ENCODE measurements at places on chromosomes 3 and 15.

DNA sequence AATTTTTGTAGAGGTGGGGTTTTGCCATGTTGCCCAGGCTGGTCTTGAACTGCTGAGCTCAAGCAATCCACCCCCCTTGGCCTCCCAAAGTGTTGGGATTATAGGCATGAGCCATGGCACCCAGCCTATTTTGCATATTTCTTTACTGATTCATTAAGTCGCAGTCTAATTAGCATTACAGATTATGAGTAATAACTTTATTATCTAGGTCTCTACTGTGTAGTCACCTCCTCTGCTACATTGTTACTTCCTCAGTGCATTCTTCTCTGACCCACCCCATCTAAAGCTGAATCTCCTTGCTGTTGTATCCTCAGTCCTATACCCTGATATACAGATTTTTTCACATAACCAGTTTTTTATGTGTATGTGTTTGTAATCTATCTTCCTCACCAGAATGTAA is 61.7 kb downstream of the TFDP2 start:
- peak; percentile 69 for DNase-seq

- DNase-seq = peak; percentile 62
Measured at GRCh38 chr3:127970966-127971592, 56.0 kb downstream of the KBTBD12 start.

- DNase-seq = peak; percentile 29
Measured at GRCh38 chr15:95032156-95032555, 800.8 kb downstream of the MCTP2 start.

DNA sequence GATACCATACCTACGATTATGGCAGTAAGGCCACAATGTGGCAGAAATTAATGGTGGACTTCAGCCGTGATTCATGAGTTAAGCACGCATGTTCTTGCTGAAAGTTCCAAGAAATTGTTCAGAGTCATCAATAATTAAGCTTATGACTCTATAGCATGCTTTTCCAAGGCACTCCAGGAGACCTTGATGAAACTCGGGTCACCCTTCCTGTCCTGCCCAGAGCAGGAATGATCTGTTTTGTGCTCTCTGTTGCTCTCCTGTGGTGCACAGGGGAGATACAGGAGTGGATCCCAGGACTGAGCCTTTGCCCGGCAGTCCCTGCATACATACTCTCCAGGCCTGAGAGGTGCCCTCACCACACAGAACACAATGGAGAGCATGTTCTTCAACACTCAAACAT is 141.6 kb upstream of the SLC2A2 start:
- peak; percentile 69 for DNase-seq

DNA sequence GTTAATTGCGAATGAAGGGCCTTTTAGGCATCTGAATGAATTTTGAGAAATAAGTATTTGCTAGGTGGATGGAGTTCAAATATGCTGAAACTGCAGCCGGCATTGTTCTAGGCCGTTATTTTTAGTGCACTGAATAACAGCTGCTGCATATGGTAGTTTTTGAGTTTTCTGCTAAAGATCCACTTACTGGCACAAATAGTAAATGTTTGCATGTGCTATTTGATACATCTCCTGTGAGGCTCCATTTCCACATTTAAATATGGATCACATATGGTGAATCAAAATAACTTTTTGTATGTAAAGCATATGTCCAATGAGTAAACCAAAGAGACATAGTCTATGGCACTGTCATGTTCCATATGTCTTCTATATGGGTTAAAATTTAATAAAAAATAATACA is 56.7 kb upstream of the CNTN4 start:
- DNase-seq = no peak
